ENCODE measurements at places on chromosomes 12 and 14.

DNA sequence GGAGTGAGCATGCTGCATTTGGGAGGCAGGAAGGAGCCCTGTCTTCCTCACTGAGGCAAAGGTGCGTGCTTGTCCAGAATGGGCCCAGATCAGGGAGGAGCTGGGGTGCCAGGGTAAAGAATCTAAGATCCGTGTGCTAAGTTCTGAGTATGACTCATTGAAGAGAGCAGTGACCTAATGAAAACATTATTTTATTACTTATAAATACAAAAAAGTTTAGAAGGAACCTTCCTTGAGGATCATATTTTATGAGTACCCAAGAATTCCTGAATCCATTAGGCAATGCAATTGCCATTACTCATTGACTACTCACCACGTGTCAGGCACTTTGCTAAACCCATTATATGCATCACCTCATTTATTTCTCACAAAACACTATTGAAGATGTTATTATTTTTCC, 264.7 kb downstream of the EGLN3 start:
- DNase-seq, result no peak

GRCh38 chr12:16220120-16220519, 57.4 kb downstream of the SLC15A5 start:
- DNase-seq, result no peak

DNA sequence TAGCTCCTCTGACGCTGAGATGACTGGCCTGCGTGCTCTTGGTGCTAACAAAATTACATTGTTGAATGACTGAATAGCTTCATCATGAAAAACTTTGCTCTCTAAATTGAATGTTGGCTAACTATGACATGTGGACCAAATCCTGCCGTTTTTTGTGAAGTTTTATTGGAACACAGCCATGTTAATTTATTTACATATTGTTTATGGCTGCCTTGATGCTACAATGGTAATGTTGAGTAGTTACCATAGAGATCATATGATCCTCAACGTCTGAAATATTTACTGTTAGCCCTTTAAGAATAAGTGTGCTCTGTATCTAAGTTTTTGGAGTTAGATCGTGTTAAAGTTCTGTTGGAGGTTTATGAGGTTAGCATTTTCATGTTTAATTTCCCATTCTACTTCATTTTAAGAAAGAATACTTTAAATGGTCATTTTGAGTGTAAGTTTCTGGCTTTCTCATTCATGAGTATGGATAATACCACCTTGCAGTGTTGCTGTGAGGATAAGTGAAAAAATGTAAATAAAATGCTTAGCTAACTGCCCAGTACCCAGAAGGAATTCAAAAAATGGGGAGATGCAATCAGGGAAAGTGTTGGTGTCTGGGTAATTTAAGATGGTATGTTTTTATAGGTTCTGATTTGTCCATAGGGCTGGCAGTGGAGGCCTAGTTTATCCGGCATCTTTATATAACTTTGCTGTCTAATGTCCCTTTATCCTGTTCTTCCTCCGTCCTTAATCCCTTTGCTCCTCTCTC, 35.3 kb downstream of the NUBPL start:
- no peak for DNase-seq

DNA sequence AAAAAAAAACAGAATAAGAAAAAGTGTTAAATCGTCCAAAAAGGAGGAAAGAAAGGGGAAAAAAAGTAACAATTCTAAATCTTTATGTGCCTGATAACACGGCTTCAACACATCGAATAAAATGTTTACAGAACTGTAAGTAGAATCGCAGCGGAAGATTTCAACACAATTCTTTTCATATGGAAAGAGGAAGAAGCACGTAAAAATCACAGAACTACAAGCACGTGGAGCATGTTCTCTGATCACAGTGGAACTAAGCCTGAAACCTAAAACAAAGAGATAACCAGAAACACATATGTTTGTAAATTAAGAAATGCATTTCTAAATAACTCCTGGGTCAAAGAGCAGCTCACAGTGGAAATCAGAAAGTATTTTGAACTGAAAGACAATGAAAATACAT, 8.7 kb downstream of the CLEC7A start:
- no peak for DNase-seq

DNA sequence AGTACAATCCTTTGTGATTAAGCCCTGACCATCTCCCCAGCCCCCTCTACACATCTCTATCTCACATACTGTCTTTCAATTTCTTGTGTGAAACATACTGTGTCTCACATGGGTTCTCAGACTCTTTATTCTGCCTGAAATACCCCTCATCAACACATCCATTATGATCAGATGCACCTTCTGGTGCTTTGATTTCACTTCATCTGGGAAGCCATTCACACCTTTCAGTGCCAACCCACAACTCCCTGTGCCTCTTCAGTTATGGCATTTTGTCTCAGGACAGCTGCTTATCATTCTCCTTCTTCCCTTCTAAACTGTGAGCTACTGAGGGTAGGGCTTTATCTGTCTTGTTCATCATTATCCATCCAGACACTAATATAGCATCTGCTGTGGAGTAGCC, 58.8 kb downstream of the CKB start:
- DNase-seq, result no peak

GRCh38 chr14:103737432-103738045, 21.9 kb downstream of the ZFYVE21 start:
- DNase-seq, result no peak

GRCh38 chr12:103546959-103547358, 40.1 kb upstream of the STAB2 start:
- no peak for DNase-seq

GRCh38 chr14:100549834-100550625, 37.2 kb downstream of the BEGAIN start:
- no peak for DNase-seq

DNA sequence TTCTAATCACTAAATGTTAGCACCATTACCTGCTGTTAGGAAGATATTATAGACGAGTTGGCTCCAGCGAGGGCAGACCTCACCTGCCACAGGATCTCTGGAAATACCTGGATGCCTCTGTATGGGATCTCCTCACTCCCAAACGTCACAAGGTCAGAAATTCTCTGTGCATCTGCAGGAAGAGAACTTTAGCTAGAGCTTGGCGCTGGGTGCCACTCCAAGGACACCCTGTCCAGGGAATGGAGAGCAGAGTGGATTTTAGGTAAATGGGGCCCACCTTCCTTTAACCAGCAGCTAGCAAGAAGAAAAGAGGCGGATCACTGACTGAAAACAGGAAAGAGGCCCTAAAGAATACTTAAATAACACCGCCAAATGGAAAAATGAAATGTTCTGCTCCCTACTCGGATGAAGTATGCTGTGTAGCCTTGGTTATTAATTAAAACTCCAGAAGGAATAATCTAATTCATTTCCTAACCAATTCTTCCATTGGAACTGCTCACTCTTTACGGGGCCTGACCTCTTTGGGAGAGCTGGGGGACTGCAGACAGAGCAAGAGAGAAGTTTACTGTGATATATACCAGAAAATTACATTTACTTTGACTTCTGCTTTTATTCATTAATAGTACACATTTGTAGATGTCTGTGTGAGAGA, 4.2 kb upstream of the FOXG1 start:
- DNase-seq, result no peak

GRCh38 chr12:104930388-104931326, 27.4 kb downstream of the SLC41A2 start:
- DNase-seq, result no peak

DNA sequence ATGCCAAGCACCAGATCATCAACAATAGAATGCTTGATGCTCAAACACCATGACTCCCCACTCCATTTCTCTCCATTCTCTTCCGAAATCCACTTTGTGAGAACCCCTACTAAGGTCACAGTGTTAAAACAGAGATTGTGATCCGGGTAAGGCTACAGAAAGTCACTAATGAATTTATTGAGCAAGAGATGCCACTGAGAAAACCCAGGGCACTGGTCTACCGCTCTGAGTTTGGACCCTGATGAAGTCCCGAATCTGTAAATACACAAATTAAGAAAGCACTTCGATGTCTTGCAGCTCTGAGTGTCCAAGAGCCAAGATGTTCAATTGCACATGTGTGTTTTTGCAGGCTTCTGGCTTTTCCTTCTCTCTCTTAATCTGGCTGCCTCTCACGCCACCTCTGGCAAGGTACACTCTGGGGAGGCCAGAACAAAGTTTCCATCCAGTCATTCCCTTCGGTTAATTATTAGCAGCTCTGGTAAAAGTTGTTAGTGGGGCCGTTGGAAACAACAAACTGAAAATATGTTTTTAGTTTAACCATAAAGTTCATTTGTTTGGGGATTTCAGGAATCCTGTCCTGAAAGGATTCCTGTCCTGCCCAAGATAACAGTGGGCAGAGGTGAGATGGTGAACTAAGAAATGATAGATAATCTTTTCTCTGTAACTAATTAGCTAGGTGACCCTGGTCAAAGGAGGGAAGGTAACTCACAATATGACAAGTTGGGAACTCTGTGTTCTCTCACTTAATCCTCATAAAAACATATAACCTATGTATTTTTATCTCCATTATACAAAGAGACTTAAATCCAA, 75.4 kb downstream of the BTG1 start:
- DNase-seq, result no peak

DNA sequence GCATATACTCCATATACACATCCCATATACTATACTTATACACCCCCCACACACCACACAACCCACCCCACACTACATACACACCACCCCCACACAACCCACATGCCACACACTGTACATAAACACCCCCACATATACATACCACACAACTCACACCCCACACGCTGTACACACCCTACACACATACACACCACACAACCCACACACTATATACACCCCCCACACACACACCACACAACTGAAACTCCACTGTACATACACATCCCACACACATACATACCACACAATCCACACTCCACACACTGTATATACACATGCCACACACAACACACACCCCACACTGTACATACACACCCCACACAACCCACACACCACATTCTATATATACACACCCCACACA, 81.0 kb downstream of the NOC4L start:
- DNase-seq, result no peak

GRCh38 chr14:73293782-73294781, 56.8 kb downstream of the PAPLN start:
- no peak for DNase-seq

DNA sequence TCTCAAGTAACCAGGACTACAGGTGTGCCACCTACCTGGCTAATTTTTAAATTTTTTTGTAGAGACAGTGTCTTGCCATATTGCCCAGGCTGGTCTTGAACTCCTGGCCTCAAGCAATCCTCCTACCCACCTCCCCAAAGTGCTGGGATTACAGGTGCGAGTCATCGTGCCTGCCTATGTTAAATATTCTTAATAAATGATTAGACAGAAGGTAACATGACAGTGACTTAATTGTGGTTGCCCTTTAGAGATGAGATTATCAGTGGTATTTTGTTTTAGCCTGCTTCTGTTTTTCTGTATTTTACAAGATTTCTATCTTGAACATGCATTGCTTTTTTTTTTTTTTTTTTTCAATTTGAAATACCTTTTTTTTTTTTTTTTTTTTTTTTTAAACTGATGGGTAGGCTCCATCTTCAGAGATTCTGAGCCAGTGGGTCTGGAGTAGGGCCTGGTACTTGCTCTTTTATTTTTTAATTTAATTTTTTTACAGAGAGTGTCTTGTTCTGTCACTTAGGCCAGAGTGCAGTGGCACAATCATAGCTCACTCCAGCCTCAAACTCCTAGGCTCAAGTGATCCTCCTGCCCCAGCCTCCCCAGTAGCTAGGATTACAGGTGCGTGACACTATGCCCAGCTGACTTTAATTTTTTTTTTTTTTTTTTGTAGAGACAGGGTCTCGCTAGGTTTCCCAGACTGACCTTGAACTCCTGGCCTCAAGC, 88.4 kb downstream of the BORCS5 start:
- no peak for DNase-seq

GRCh38 chr12:55993230-55993853, 3.7 kb upstream of the SUOX start:
- DNase-seq, result no peak

DNA sequence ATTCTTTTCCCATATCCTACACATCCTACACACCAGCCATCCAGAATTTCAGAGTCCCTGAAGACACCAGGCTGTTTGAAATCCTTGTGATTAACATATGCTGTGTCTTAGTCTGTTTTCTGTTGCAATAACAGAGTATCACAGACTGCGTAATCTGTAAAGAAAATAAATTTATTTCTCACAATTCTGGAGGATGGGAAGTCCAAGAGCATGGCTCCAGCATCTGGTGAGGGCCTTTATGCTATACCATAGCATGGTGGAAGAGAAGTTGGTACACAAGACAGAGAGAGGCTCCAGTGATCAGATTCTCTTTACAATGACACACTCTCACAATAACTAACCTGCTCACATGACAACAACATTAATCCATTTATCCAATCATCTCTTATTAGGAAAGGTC, 4.1 kb downstream of the ART4 start:
- no peak for DNase-seq

DNA sequence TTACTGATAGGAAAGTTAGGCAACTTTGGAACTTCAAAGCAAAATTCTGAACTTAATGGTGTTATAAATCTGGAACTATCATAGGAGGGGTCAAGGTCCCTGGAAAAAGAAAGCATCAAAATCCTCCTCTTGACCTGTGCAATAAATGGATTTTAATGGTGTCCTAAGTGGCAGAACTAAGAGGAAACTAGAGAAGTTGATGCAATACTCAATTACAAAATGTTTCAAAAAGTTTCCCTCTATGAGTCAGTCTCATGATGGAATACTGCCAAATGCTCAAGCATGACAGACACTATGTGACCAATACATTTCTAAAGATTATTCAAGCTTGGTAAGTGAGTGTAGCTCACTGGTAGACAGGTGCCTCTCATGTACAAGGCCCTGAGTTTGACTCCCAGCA, 47.7 kb upstream of the ERGIC2 start:
- DNase-seq, result no peak

- no peak for DNase-seq
Measured at GRCh38 chr12:18431771-18432170, 170.5 kb downstream of the PIK3C2G start.

DNA sequence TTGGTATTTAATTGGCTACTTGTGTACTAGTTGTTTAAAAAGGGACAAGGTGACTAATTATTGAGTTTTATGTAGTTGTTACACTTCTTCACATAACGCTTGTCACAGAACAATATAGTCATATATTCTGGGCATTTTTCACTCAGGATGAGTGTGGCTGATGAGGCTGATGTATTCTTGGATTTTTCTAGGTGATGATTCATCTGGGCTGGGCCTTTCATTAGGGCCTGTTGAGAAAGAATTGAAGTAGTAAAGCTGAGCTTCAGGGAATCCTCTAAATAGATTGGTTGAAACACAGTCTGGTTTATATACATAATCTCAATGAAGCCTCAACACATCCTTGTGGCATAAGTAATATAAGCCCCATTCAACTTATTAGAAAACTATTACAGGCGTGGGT, 445.7 kb downstream of the DAD1 start:
- DNase-seq, result no peak

GRCh38 chr14:93375673-93376156, 28.7 kb downstream of the COX8C start:
- no peak for DNase-seq

- no peak for DNase-seq
Measured at GRCh38 chr12:49716553-49716952, 9.3 kb upstream of the FMNL3 start.
